Activated T-helper 1 cell treated with anti-CD3 and anti-CD28 coated beads, Interleukin-2, amount 50 U/mL, for 16 hours (primary cell): ENCODE measurements at places on chromosomes 6 and 20.

- no peak for DNase-seq
Measured at GRCh38 chr6:147468634-147469033, 39.9 kb upstream of the SAMD5 start.

DNA sequence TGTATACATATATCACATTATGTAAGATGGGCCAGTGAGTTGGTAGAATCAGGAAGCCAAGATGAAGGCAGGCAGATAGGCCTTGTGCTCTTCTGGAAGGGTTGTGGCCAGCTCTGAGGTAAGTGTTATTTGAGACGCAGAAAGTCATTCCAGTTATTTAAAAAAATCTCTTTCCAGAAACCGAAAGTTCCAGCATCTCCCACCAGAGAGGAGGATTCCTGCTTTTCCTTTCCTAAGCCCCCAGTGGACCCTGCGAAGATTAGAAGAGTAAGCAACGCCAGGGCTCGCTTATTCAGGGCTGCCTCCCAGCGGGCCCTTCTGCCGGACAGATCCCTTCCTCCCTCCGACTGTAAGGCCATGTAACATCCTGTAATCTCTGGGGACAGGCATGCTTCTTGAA lies 20.4 kb downstream of the ARMC2 start:
- no peak for DNase-seq

DNA sequence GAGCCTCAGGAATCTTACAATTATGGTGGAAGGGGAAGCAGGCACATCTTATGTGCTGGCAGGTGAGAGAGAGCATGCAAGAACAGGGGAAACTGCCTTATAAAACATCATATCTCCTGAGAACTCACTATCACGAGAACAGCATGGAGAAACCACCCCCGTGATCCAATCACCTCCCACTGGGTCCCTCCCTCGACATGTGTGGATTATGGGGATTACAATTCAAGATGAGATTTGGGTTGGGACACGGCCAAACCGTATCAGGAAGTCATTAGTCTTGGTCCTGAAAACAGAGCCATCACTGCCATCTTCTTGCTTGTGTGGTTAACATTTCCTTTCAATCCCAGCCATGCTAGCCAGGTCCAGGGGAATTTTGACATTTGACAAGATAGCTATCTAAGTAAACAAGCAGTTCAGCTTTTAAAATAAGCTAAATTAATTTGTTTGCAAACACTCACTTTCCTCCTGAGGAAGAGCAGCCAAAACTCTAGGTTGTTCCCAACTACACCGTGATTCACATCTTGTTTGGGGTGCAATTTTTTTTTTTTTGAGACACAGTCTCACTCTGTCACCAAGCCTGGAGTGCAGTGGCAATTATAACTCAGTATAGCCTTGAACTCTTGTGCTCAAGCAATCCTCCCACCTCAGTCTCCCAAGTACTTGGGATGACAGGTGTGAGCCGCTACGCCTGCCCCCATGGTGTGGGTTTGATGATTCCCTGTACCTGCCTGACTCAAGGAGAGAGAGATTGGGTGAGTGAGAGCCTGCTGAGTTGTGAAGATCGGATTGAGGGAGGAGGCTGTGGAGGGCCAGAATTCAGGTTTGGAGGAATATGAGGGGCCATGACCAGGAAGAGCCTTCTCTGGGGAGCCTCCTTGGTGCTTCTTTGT lies 13.0 kb upstream of the PPP1R14C start:
- no peak for DNase-seq

GRCh38 chr20:63530788-63531160 lies 6.4 kb downstream of the PTK6 start:
- DNase-seq, result no peak
